ENCODE measurements at places on chromosomes 12 and 14. TPM values are rescaled to one million over a fixed set of nuclear protein-coding genes. Genes with fewer than 3 reads are reported as not detected.

DNA sequence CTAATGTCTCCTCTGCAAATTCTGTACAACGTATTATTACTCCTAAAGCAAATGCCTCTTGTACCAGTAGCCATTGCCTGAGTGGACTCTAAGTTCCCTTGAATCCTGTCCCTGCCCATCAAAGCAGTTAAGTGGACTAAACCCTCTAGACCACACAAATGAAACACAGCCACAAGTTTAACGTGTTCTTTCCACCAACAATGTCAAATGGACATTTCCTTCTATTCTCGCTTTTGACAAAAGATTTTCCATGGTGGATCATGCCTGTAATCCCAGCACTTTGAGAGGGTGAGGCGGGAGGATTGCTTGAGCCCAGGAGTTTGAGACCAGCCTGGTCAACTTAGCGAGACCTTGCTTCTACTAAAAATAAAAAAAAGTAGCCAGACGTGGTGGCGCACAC is 15.9 kb downstream of the CCDC88C start:
- DNase-seq = no peak

GRCh38 chr12:106841510-106842302 is 67.2 kb downstream of the RIC8B start:
- DNase-seq = peak; percentile 45

DNA sequence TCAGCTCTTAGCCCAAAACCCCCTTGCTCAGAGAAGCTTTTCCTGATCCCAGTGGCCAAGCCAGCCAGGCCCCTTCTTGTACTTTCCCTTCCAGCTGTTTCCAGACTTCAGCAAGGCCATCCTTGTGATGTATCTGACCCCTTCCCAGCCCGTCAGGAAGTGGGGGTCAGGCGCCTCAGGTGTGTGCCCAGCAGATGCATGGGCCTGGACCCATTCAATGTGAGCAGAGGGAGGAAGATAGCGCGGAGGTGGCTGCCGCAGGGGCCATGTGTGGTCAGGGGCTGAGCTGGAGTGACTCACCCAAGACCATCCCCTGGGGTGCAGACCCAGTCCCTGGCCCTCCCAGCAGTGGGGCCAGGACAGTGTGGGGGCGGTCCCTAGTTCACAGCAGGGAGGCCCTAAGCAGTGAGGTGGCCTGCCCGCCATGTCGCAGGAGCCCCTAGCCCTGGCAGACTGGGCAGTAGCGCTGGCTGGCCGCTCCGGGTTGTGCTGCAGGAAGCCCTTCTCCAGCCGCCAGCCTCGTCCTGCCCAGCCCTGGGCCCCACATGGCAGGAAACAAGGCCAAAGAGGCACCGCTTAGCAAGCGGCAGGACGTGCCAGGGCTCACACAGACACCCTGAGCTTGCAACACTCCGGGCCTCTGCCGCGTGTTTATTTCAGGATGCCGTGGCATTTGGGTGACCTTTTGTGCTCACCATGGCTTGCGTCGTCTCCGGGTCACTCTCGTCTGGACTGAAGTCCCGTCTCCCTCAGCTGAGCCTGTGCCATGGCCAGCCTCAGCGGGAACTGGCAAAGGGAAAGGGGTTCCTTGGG is 12.0 kb downstream of the ADSS1 start:
- DNase-seq = no peak

DNA sequence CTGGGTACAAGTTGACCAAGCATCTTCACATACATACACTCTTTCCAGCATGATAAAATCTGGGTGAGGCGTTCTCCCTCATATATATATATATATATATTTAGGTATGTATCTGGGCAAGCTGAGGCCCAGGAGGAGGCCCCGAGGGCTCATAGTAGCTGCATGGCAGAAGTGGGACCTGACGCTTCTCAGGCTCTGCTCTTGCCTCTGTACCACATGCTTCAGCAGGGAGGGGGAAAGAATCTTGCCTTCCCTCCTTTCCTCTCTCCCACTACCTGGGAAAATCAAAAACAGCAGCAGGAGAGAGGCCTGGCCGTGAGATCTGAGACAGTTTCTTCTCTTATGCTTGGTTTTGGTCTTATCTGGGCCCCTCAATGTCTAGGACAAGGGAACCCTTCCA is 9.2 kb downstream of the PPP1R1A start:
- no peak for DNase-seq

GRCh38 chr14:40762177-40762576 is 844.5 kb upstream of the LRFN5 start:
- no peak for DNase-seq

- DNase-seq = no peak
These were observed 438.9 kb upstream of the FAR2 start for GRCh38 chr12:28709986-28710685.

DNA sequence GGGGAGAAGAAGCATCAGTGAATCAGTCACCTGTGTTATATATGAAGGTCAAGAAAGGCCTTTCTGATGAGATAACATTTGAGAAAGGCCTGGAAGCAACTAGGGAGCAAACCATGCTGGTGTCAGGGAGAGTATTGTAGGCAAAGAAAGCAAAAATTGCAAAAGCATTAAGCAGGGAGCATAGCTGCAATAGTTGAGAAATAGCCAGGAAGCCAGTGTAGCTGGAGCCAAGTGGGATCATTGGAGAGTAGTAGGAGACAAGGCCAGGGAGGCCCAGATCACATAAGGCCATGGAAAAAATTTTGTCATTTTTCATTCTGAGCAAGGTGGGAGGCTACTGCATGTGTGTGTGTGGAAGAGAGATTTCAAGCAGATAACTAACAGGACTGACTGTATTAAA is 18.8 kb upstream of the MAGOHB start:
- no peak for DNase-seq

GRCh38 chr12:64633940-64634337 is 23.6 kb downstream of the RASSF3 start:
- no peak for DNase-seq

DNA sequence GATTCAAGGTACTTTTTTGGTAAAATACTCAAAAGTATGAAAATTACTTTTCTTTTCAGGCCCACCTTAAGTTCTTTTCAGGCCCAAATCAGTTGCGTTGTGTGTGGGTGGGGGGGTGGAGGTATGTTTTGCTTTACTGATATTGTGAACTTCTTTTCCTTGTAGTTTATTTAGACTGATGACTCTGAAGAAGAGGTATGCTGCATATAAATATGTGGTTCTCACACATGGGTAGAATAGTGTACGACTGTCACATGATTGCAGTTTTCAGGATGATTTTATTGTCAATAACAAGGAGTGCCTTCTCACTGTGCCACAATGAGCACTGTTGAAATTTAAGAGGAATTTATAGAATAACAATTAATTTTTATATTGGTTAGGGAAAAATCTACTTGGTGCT is 166.6 kb upstream of the ATP2B1 start:
- no peak for DNase-seq

GRCh38 chr12:58920102-58920960 is at the start of gene LRIG3:
LRIG3 (minus strand) TSS chr12:58920504; CDS start chr12:58920235, 269 bp downstream.
- DNase-seq = peak; percentile 17

DNA sequence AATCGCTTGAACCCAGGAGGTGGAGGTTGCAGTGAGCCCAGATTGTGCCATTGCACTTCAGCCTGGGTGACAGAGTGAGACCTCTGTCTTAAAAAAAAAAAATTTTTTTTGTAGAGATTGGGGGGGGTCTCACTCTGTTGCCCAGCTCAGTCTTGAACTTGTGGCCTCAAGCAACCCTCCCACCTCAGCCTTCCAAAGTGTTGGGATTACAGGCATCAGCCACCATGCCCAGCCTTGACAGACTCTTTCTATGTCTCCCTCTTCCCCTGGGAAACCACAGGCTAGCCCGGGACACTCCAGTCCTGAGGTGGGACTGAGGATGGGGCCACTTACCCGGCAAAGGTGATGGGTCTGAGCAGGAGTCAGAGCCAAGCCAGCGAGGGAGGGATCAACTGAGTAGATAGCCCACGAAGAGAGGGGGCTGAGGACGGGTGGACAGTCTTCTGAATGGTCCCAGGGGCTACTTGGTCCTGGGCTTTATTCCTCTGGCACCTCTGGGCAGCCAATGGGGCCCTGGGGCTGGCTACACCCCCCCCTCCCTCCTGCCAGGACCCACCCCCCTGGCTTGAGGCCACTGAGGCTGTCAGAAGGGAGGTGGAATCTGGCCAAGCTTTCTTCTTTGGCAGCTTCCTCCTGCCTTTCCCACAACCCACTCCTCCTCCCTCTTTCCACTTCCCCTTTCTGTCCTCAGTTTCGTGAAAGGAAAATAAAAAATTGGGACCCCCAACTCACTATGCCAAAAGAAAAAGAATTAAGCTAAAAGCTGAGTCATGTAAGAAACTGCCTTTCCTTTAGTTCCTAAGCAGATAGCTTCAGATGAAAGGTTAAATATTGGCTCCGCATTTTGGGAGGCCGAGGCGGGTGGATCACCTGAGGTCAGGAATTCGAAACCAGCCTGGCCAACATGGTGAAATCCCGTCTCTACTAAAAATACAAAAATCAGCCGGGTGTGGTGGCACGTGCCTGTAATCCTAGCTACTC is at the start of gene SDS:
SDS (minus strand) TSS at position 453 of the 981 bp plus-strand sequence. CDS start 4,179 bp downstream, outside the sequence.
- DNase-seq = no peak

GRCh38 chr12:80443974-80444666 is at the start of gene PTPRQ:
PTPRQ (plus strand) TSS chr12:80444235; CDS start chr12:80444346, 111 bp downstream.
- DNase-seq = no peak

GRCh38 chr12:7106082-7106481 is 2.9 kb downstream of the C1RL start:
- no peak for DNase-seq

GRCh38 chr12:92396647-92397252 is 251.1 kb upstream of the BTG1 start:
- no peak for DNase-seq

- DNase-seq = no peak
These were observed 37.7 kb downstream of the SLC8B1 start for GRCh38 chr12:113297214-113297587.

- DNase-seq = no peak
These were observed 325.6 kb downstream of the NUAK1 start for GRCh38 chr12:105813201-105813600.

DNA sequence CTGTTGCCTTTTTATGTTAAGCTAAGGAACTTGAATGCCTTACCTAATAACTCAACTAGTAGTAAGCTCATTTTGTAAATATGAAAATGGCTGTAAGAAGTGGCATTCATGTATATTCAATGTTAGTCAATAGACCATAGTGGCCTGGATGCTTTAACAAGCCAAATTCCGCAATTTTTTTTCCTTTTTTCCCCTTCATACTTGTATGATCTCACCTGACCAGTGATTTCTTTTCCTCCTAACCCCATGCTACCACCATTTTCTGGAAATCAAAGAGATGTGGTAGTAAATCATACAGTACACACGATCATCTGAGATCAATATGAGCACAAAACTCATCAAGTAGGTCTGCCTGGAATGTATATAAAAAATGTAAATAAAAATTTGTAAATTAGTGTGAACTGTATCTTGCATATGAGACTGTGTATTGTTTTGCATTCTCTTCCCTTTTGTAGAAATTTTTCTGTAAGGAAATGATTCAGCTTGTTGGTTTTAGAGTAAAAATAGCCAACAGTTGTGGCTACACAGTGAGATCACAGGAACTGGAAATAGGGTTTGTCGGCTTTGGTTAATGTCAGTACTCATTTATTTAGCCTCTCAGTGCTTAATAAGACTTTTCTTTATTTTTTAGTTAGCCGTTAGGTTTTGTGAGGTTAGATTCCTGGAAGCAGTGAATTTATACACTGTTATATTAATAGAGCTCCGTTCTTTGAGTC is 62.5 kb downstream of the ETNK1 start:
- DNase-seq = peak; percentile 39

- DNase-seq = no peak
These were observed 953 bp upstream of the NKX2-8 start for GRCh38 chr14:36583242-36583892.

DNA sequence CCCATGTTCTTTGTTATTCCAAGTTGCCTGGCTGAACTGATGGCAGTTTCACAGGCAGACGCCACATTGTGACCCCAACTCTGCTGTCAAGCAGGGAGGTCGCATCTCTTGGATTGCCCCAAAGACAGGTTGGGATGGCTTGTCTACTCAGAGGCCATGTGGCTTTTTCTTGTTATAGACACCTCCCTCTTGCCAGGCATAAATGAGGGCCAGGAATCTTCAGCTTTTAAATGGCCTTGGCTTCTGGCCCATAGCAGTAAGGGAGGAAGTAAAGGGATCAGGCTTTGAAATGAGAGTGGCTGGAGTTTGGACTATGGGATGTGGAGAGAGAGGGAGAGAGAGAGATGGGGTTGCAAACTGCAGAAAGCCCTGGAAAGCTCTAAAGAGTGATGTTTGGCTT is 215.0 kb downstream of the TBX5 start:
- no peak for DNase-seq

DNA sequence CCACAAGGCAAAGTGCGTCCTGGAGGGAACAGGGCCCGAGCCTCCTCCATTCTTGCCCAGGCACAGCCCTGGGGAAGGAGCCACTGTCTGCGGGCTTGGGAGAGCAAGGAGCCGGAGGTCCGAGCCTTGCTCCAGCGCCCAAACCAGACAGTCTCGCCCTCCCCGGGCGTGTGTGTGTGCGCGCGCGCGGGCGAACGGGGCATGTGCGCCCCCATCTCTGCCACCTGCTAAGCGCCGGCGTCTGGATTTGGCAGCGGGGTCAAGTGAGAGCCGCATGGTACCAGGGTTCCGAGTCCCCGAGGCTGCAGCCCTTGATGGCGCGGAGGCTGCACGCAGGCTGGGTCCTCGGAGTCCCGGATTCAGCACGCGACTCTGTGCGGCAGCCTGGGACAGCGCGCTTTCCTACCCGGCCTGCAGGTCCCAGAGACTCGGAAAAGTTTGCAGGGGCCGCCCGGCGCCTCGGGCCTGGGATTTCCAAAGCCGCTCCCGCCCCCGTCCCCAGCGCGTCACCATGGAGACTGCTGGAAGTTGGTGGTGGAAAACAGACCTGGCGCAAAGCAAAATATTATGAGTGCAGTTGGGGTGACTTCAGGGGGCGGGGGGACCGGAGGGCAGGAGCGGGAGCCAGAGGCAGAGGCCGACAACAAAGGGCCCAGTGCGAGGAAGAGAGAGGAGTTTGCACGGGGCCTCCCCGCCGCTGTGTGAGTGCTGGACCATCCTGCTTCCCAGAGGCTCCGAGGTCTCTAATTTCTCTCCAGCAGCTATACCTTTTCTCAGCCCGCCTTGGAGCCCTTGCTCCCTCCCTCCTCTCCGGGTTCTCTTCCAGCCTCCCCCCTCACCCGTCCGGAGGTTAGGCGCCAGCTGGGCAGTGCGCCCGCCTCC is 4.2 kb downstream of the RFX4 start:
- no peak for DNase-seq

- DNase-seq = no peak
These were observed 39.0 kb downstream of the ACTN1 start for GRCh38 chr14:68939893-68940613.

- DNase-seq = no peak
These were observed 2.8 kb upstream of the WSB2 start for GRCh38 chr12:118063576-118064391.

Gene CLEC4D
- total RNA-seq = not detected

Gene CD69
- total RNA-seq = 1,130 TPM

Gene PTPRB
- not detected for total RNA-seq

Gene PYGL
- 1.3 TPM for total RNA-seq

Measured in CD4-positive, CD25-positive, alpha-beta regulatory T cell (primary cell).